ENCODE measurements at places on chromosomes 2 and 18.

DNA sequence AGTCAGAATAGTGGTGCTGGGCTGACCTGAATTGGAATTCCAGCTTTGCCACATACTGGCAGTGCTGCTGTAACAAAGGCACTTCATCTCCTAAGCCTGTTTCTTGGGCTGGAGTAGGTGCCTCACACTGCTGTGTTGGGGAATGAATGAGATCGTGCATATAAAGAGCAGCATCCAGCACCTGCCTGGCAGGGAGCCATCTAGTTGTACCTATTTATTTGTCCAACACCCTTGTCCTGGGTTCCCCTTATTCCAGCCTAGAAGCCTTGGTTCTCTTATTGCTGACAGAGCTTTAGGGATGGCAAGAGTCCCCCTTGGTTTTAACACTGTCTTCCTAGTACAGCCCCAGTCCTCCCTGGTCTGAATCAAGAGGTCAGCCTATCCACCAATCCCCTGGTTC, 275.3 kb upstream of the RAB12 start:
- no peak for DNase-seq

DNA sequence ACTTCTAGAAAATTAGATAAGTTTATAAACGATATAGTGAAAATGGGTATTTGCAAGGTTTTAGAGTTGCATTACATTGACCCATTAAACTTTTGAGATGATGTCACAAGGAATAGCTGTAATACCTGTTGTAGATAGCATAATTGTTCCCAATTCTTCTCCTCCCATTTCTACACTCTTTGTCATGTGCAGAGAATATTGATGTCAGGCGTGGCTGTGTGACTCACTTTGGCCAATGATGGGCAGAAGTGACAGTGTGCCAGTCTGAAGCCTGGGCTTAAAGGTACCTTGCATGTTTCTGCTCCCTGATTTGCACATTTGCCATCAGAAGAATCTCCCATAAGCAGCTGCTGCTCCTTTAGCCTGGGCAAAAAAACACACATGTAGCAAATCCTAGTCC, 26.9 kb upstream of the CCBE1 start:
- DNase-seq: no peak

DNA sequence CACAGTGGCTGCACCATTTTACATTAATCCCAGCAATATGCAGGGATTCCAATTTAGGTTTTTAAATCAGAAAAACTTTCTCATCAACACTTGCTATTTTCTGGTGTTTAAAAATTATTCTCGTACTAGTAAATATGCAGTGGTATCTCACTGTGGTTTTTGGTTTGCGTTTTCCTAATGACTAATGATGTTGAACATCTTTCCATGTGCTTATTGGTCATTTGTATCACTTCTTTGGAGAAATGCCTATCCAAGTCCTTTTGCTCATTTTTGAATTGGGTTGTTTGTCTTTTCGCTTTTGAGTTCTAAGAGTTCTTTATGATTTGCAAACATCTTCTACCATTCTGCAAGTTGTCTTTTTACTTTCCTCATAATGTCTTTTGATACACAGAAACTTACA, 62.1 kb upstream of the TCF7L1 start:
- no peak for DNase-seq

- DNase-seq: no peak
Measured at GRCh38 chr2:38116762-38117161, 40.8 kb upstream of the CYP1B1 start.

- DNase-seq: no peak
Measured at GRCh38 chr2:46098621-46099062, 198.6 kb upstream of the EPAS1 start.

- DNase-seq: no peak
Measured at GRCh38 chr2:215644233-215644897, 208.5 kb upstream of the FN1 start.

DNA sequence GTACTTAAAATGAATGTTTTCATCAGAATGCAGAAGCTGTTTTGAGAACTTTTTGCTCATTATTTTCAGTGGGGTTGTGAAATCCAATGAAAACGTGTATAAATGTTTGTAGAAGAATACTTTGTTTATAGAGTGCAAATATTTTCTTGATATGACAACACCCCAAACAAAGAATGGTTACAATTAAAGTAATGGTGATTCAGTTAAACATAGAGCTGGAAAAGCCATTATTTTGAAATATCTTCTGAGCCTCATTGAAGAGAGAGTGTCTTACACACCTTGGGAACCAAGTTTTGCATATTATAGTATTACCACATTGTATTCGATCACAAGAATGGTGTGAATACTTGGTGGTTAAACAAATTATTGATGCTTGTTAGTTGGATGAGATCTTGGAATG, 48.7 kb downstream of the SPTBN1 start:
- no peak for DNase-seq

DNA sequence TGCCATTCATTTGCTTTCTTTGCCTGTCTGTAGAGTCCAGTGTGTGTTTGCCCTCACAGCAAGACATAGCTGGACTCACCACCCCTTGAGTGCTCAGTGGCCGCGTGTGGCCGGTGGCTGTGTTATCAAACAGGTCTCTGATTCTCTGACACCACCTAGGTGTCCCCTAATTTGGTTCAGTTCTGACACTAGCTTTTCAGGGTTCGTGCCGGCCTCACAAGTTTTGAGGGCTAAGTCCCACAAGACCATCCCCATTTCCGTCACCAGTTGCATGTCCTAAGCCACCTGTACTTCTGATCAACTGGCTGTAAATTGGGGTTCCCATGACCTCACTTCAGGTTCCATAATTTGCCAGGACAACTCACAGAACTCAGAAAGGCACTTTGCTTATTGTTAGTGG, 23.5 kb downstream of the NCK2 start:
- no peak for DNase-seq

DNA sequence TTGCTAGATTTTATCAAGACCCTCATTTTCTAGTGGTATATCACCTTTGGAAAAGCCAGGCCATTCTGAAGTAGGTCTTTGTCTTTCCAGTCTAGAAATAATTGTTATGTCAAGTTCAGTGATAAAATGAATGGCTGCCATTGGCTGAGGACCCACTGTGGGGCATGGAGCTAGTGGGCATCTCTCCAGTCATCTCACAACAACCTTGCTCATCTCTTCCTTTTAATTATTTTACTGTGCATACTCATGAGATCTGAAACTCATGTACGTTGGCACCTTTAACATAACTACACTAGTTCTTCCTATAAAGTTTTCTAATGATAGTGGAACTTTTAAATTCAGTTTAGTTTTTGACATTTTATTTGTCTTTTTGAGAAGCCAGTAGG, 240.9 kb downstream of the SLC8A1 start:
- no peak for DNase-seq

All from stimulated activated CD4-positive, alpha-beta T cell treated with anti-CD3 and anti-CD28 coated beads, Interleukin-1b, Interleukin-23, amount 100 ng/mL, for 1 hour (primary cell).